Activated CD4-positive, alpha-beta T cell treated with anti-CD3 and anti-CD28 coated beads, Interleukin-10, Interleukin-2, amounts not matched to agents 100 ng/mL and 50 ng/mL, durations not matched to agents 16 hours and 8 hours (primary cell): ENCODE measurements at places on chromosomes 6 and 20.

- no peak for DNase-seq
Observed at GRCh38 chr6:41646026-41646795, 7.9 kb downstream of the MDFI start.

- DNase-seq = no peak
Observed at GRCh38 chr6:11632795-11633511, 95.4 kb downstream of the TMEM170B start.

GRCh38 chr6:104589940-104590339 lies 269.8 kb downstream of the HACE1 start:
- DNase-seq = no peak

DNA sequence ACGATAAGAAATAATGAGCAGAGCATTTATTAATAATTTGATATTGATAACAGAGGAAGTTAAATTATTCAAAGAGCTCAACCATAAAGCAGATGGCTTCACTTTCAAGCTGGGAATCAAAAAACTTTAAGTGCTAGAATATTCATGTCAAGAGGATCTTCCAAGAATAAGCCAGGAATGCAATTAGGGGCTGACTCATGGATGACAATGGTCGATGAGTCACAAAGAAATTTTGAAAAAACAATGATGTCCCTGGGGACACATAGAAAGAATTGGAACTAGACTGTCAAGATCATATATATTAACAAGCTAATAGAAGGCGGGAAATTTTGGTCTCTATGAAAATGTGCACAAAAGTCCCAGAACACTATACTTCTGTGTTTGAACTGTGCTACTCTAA lies 304.1 kb downstream of the LAMA2 start:
- no peak for DNase-seq

DNA sequence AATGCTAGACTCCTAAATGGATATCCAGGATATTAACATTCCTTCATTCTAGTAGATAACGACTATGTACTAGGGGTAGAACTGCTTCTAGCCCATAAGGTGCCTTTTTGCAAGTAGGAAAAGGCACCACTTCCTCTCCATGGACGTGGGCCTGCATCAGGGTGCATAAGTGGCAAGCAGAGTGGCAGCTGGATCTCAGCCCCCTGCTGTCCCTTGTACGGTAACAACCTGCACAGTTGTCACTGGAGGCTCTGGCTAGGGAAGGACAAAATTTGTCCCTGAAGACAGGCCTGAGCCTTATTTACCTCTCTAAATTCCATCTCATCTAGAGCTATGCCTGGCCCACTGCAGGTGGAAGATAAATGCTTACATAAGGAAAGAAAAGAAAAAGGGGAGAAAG lies 42.5 kb upstream of the SAYSD1 start:
- DNase-seq = no peak

GRCh38 chr6:140101367-140101766 lies 726.9 kb upstream of the CITED2 start:
- no peak for DNase-seq

DNA sequence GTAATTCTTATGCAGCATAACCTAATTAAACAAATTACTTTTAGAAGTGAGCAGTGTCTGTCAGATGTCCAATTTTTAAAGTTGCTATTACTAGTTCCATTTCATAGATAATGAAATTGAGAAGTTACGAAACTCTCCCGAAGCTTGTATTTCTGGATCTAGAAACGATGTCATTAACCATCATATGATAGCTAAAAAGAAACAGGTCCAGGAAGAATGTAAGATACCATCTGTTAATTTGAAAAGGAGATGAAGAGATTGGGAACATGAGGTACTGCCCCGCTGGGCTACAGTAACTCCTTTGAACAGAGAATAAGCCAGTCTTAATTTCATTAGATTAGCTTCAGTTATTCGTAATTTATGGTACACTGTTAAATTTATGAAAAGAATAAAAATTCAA lies 47.5 kb upstream of the TMX4 start:
- no peak for DNase-seq

- DNase-seq = no peak
Observed at GRCh38 chr20:25070821-25071473, 11.0 kb downstream of the VSX1 start.

DNA sequence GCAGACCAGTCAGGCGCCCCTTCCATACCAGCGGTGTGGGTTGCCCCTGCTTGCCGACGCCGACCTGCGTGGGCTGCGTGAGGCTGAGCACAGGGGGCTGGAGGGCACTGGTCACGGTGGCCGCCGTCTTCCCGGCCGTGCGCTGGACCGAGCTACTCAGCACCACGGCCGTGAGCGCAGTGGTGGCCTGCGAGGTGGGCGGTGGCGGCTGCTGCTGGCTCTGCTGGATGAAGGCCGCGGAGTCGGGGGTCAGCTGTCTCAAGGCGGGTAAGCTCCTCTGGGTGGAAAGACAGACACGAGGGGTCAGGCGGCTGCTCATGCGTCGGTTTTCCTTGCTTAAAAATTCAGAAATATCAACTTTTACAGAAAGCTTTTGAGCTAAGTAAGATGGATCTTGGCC lies 59.2 kb downstream of the TAF4 start:
- no peak for DNase-seq

GRCh38 chr20:34570859-34571306 lies 12.4 kb downstream of the MAP1LC3A start:
- DNase-seq = no peak

- DNase-seq = no peak
Observed at GRCh38 chr20:47468290-47469050, 33.2 kb upstream of the NCOA3 start.

- no peak for DNase-seq
Observed at GRCh38 chr20:58878399-58878798, 25.9 kb downstream of the GNAS start.
